Hematopoietic multipotent progenitor cell treated with erythropoietin and hydrocortisone succinate and interleukin-3 and kit ligand, for 17 days (in vitro differentiated cells): ENCODE measurements at places on chromosomes 3 and 15.

DNA sequence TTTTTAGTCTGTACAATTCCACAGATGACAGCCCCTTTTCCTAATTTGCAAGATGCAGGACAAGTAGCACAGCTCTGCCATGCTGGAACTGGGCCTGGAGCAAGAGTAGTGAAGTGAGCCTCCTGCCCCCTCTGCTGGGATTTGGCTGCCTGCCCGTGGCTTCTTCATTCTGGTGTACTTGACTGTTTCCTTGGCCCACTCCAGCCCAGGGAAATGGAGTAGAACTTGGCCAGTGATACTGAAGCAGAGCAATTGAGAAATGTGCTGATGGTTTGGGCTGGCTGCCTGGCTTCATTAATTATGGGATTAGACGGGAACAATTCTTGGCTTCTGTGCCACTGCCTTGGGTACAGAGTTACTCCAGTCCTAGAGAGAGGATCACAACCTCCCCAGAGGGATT lies 2.8 kb downstream of the GPD1L start:
- no peak for DNase-seq

- peak; percentile 68 for DNase-seq
Observed at GRCh38 chr15:74768771-74769342, 13.0 kb upstream of the CSK start.

- no peak for DNase-seq
Observed at GRCh38 chr15:87910301-87910700, 346.2 kb downstream of the NTRK3 start.

GRCh38 chr15:66682865-66683264 lies 19.2 kb upstream of the SMAD6 start:
- DNase-seq, result no peak

- no peak for DNase-seq
Observed at GRCh38 chr3:156637480-156638022, 36.8 kb upstream of the TIPARP start.

GRCh38 chr15:68299436-68299835 lies 21.9 kb downstream of the FEM1B start:
- DNase-seq, result no peak

DNA sequence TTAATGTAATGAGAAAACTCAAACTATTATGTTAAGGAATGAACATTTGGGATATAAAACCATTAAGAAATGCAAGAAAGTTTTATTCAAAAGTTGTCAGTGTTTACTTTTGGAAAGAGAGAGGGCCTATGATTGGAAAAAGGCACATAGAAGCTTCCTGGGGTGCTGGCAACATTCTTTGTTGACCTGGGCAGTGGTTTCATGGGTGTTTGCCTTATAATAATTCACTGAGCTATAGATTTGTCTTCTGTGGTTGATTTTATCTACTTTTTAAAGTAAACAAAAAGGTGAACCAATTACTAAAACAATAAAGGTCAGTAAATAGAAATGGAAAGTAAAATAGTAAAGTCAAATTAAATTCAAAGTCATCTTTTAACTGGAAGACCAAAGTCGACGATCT lies 308.8 kb downstream of the NEK10 start:
- DNase-seq, result no peak

GRCh38 chr15:101641129-101641764 lies 10.9 kb downstream of the TM2D3 start:
- DNase-seq, result peak; percentile 81
